ENCODE measurements at places on chromosomes 4 and X.

- DNase-seq: no peak
Observed at GRCh38 chr4:134955059-134955458, 753.5 kb upstream of the PABPC4L start.

DNA sequence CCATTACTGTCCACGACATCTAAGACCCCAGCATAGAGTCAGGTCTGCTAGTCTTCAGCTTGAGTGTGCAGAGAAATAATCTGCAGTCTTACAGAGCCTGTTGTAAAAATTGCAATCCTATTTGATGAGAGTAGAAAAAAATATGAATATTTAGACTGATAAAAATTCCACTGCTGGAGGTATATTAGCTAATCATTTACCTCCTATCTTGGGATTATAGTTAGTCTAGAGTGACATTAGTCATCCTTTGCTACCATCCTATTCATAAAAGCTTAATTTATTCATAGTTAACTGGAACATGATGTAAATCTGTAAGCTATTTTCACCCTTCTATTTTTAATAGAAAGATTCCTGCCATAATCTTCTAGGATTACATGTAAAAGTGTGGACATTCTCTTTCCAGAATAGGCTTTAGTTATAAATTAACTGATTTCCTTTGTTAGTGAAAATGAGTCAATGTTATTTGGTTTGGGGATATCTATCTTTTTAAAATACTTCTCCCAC is 26.7 kb downstream of the C4orf54 start:
- no peak for DNase-seq

DNA sequence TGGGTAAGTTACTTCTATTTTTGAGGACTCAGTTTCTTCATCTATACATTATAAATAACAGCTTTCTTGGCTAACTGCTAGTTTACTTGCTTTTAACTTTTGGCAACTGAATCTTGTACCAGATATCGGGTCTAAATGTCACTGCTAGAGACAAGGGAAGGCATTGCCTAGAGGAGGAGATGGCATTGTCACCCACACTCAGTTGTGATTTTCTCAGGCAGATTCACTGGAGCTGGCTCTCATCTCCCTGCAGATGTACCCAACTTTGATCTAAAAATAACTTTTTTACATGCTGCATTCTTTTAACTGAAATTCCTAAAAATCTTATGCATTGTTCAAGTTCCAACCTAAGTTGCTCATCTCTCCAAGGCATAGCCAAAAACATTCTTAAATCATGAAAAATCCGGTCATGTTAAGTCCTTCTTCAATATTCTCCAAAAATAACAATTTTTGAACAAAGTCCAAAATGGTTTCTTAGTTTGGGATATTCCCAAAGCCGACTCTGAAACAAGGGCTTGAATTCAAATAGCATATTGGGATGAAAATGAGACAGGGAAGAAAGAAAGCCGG is 469.0 kb upstream of the BOD1L1 start:
- DNase-seq: no peak

GRCh38 chr4:152408514-152409327 is 127.2 kb downstream of the FBXW7 start:
- DNase-seq: peak; percentile 11

GRCh38 chr4:109010521-109010920 is 247.7 kb upstream of the ETNPPL start:
- no peak for DNase-seq

- no peak for DNase-seq
Observed at GRCh38 chr4:165874791-165875371, 1.8 kb downstream of the TLL1 start.

GRCh38 chrX:18548996-18549395 is 122.9 kb downstream of the RS1 start:
- no peak for DNase-seq

- DNase-seq: no peak
Observed at GRCh38 chr4:184313702-184314659, 96.3 kb upstream of the ENPP6 start.

- no peak for DNase-seq
Observed at GRCh38 chr4:109472343-109472761, 38.7 kb downstream of the SEC24B start.

GRCh38 chr4:40948014-40948413 is 198.3 kb downstream of the NSUN7 start:
- DNase-seq: no peak

DNA sequence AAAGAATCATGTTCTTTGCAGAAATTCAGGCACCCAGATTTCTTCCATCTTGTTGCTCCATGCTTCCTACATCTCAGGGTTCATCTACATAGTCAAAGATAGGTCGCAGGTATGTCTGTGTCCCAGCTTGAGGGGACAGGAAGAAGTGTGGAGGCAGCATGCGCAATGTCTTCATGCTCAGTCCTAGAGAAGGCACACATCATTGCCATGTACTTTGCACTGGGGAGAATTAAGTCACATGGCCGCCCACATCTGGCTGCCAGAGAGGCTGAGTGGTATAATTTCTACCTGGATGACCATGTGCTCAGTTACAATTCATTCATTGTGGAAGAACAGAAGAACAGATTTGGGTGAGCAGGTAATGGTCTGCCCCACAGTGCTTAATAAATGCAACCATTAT is 54.1 kb downstream of the GAB1 start:
- no peak for DNase-seq

GRCh38 chrX:20455001-20455400 is 188.3 kb upstream of the RPS6KA3 start:
- no peak for DNase-seq

DNA sequence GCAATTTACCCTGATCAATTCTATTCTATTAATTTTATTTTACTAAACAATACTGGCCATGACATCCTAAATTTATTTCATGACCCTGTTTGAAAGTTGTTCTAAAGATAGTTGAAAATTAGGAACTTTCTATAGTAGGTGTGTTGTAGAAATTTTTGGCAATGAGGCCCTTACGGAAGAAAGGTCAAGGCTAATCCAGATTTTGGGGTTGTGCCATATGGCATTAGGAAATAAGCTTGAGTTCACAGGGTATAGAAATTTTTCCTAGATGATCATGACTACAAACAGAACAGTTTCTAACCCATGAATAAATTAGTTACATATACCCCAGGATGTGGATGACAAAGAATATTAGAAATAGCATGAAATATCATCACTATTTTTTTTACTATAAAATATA is 7.8 kb upstream of the ALB start:
- no peak for DNase-seq

DNA sequence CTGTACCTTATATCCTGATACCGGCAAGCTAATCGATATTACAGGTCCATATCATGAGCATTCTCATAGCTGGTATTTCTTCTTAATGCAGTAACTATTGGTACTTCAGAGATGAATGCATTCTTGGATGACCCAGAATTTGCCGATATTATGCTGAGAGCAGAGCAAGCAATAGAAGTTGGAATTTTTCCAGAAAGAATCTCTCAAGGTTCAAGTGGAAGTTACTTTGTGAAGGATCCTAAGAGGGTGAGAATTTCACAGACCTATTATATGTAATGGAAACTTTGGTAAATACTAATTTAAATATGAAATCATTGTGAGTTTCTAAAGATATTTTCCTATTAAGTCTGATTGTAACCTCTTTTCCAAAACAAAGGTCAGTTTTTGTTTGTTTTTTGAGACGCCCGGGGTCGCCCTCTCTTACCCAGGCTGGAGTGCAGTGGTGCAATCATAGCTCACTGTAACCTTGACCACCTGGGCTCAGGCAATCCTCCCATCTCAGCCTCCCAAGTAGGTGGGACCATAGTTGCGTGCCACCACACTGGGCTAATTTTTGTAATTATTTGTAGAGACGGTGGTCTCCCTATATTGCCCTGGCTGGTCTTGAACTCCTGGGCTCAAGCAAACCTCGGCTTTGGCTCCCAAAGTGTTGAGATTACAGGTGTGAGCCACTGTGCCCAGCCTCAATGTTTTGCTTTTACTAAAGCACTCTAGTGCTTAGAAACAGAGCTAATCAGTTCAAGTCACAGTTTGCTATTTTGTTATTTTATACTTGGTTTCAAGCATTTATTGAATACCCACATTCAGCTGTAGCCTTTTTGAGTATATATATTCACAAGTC is 18.6 kb downstream of the PI4K2B start:
- DNase-seq: no peak

- no peak for DNase-seq
Observed at GRCh38 chrX:53233536-53233935, 8.5 kb upstream of the KDM5C start.

GRCh38 chr4:54909961-54910360 is 215.4 kb downstream of the KDR start:
- no peak for DNase-seq

DNA sequence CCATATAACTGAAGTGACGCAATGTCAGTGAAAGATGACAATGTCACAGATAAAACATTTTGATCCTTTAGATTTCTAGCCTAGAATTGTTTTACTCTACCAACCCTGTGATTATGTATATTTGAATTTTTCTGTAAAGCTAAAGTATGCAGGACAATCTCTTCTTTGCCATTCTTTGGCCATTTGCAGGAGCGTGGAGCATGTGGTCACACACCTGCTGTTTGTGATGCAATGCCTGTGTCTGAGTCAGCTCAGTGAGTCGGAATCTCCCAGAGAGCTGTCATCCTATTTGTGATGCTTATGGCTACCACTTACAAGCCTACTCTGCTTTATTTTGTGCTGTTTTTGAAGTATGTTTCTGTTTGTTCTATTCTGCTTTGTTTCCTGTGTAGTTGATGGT is 214.5 kb downstream of the NAF1 start:
- DNase-seq: no peak

GRCh38 chr4:16693641-16694040 is 204.8 kb downstream of the LDB2 start:
- DNase-seq: no peak

DNA sequence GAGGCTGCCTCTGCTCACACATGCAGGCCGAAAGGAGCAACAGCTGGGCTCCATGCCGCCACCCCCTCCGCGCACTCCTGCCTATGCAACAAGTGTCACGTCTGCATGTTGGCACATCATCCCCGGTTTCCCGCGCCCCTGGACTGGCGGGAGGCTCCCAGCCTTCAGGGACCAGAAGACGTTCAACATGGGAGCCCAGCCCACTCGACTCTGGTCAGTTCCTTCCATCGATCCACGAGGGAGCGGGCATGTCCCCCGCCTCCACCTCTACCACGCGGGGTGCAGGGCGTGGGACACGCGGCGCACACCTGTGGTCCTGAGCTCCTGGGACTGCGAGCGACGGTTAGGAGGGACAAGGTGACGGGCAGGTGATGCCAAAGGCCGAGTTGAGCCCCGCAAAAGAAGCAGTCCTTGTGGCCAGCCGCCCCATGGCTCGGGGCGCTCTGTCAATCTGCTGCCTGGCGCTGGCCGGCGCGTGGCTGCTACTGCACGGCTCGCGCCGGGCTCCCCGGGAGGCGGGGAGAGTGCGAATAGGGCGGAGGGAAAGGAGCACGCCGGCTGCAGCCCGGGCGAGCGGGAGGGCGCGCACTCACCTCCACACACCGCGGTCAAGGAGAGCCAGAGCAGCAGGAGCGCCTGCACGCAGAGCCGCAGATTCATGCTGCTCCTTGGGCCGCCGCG is 645 bp downstream of the APLN start:
- peak; percentile 56 for DNase-seq

- no peak for DNase-seq
Observed at GRCh38 chr4:159227984-159228383, 125.1 kb downstream of the RAPGEF2 start.

DNA sequence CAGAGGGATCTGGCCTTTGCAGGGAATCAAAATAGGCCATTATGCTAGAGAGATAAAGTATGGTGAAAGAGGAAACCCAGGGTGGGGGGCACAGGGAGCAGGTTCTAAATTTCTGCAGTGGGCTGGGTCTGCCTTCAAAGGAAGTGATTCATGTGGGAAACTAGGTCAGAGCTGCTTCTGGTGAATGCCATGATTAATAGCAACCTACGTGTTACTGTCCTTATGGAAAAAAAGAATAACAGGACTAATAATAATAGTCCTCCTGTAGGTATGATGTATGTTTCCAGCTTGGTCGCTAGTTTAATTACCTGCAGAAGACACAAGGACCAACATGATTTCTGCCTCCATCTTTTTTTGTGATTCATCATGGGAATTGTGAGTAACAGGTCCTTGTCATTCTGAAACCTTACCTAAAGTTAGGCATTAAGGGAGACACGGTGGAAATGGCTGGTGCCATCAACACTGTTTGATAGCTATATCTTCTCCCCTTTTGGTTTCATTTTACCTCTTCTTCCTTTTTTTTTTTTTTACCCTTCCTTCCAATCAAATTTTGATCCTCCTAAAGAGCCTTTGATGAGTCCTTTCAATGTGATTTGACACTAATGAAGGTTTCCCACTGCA is 180.4 kb downstream of the CPEB2 start:
- DNase-seq: no peak

DNA sequence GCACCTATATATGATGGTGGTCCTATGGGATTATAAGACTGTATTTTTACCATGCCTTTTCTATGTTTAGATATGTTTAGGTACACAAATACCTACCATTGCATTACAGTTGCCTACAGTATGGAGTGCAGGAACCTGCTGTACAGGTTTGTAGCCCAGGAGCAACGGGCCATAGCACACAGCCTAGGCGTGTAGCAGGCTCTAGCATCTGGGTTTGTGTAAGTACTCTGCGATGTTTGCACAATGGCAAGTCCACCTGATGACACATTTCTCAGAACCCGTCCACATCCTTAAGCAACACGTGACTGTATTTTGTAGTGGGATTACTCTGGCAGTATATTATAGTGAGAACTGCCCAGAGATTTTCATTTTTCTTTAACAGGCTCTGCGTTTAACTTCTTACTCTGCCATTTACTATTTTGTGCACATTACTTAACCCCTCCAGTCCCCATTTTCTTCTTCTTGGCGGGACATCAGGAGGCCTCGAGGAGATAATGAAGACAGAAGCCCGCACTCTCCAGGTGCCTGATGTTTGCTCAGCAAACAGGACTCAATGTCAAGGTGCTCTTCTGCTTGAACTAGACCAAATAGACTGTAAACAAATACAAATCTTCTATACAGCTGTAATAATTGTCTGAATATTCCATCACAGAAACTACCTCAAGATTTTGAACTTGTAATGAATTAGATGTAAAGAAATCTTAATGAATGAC is 102.0 kb upstream of the PDLIM3 start:
- DNase-seq: no peak

DNA sequence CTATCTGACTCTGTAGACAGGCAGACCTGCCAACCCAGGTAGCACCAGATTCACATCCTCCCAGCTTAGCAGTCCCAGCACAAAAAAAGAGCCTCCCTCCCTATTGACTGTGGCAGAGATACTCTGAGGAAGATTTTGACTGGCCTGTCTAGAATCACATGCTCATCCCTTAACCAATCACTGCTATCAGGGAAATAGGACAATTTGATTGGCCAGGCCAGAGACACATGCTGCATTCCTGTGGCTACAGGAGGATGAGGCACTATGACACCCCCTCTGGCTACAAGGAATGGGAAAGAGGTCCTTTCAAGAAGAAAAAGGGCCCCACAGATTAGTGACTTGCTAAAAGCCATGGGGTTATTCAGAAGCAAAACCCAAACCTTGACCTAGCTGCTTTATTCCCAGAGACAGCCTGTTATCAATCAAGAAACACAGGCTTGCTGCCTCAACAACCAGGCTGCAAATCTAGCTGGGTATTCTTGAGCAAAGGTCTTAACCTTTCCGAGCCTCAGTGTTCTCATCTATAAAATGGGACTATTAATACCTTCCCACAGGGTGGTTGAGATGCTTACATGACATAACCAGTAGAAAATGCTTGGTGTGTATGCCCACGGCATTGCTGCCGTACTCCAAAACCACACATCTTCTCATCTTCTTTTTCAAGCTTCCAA is 147.6 kb downstream of the BCOR start:
- no peak for DNase-seq

GRCh38 chr4:87120411-87121162 is 99.8 kb downstream of the KLHL8 start:
- no peak for DNase-seq

All from RPMI8226 (cell line).